Activated T-cell treated with anti-CD3 and anti-CD28 coated beads, Interleukin-2, amount 50 U/mL, for 48 hours (primary cell): ENCODE measurements at places on chromosomes 16 and 17.

DNA sequence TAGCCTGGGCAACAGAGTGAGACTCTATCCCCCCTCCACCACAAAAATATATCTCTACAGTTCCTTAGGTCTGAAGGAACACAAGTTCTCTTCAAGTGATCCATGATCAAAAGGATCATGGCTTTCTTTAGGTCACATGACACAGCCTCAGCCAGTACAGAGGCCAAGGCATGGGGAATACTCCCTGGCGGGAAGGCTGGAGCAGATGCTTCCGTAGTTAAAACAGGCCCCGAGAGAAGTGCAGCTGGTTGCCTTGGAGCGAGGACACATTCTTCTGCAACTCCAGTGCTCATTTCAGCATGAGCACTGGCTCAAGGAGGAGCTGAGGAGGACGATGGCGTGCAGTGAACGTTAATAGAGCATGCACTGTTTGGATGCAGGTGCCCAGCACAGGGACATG, 13.5 kb downstream of the CDIP1 start:
- DNase-seq: no peak

DNA sequence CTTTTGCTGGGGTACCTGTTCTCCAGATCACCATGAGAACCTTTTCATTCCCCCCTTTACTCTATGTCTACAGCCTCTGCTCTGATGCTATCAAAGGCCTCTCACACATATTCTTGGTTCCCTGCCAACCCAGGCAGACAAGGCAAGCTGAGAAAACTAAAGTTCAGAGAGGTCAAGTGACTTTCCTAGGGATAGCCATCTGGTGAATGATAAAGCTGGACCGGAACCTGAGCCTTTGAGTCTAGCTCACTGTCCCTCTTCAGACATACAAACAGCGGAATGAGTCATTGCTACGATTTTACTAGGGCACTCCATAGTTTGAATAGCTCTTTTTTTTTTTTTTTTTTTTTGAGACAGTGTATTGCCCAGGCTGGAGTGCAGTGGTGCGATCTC, 73.3 kb downstream of the XYLT1 start:
- DNase-seq: no peak

GRCh38 chr16:79430191-79430678, 170.3 kb downstream of the MAF start:
- no peak for DNase-seq

DNA sequence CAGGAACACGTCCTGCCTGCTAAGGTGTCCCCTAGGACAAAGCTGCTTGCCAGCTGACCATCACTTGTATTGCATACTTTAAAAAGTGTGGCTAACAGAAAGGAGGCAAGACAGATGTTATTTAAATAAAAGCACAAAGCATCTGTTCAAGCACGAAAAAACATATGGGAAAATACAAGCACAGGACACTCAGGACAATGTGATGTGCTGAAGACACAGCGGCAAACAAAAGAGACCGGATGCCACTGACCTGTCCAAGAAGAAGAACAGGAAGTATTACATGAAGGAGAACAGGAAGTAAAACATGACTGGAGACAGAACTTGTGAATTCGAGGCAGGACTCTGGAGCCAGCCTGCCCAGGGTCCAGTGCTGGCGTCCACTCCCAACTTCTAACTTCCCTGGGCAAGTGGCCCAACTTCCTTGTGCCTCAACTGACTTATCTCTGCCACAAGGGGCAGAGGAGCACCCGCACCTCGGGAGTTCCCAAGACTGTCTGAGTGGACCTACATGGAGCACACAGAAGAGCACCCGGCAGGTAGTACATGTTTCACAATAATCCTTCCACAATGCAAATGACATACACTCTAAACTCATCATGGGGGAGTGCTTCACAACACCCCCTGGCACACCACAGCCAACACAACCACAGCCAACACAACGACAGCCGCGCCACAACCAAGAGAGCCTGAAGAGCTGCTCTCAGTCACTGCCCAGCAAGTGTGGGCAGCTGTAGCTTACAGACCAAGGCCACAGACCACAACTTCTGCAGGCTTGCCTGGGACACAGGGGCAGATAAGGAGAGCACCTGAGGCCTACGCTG, 36.6 kb downstream of the ANKRD11 start:
- peak; percentile 46 for DNase-seq

DNA sequence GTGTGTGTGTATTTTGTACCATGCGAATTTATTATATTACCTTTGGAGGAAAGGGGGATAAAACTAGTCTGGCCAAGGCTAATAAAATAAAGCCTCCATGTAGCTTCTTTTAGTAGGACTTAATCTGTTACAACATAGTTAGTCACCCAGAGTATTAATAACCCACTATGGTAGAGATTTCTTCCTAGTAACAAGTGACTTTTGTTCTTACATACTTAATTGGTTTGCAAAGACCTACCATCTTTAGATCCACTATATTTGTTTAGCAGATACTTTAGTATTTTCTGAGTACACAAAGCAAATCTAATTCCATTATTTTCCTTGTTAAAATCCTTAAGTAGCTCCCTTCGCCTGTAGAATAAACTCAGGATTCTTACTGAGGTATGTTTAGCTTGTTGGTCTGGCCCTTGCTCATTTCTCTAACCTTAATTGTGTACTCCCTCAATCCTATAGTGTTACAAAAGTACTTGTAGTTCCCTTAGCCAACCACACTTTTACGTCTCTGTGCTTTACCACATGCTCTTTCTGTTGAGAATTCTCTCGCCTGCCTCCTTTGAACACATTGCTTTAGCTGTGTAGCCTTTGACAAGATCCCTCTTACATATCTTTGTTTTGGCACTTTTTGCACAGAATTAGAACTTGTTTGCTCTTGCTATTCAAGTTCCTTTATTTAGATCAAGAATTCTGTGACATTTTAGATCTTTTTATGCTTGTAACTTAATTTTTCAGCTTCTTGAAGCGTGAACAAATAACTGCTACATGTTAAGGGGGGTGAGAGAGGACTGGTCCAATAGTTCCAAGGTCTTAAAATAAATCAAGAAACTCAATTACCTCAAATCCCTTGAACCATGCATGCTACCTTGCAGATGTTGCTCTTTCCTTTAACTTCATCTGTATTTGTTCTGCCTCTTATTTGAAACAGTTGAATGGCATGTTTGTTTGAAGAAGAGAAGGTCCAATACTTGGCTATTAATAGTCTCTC, 23.8 kb downstream of the CLTC start:
- DNase-seq: no peak

- DNase-seq: no peak
Measured at GRCh38 chr16:27928542-27928941, 135.0 kb downstream of the GSG1L start.

DNA sequence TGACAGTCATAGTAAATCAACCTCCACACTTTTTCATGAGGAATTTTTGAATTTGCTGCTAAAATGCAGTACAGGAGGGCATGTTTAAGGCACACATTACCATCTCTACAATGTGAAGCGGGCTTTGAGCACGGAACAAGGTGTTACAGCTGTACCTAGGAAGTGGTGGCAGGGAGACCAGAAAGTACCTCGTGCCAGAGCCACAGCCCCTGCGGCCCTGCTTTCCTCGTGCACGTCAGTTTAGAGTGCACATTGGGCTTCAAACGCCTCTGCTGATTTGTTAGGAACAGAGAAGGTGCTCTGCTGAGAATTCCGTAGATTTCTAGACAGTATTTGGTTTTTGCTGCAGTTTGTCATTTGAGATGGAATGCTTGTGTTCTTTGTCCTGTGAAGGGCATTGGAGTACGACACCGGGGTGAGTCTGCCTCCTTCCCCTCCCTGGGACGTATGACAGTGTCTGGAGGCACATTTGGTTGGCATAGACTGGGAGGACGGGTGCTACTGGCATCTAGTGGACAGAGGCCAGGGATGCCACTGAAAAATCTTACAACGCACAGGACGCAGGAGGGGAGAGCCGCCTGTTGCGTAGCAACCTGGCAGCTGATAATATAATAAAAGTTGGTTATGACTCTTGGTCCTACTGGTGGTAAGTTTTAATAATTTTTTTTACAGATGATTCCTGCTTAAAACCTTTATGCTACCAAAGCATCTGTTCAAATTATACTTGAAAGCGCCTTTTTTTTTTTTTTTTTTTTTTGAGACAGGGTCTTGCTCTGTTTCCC, 9.1 kb downstream of the FOXK2 start:
- DNase-seq: no peak

DNA sequence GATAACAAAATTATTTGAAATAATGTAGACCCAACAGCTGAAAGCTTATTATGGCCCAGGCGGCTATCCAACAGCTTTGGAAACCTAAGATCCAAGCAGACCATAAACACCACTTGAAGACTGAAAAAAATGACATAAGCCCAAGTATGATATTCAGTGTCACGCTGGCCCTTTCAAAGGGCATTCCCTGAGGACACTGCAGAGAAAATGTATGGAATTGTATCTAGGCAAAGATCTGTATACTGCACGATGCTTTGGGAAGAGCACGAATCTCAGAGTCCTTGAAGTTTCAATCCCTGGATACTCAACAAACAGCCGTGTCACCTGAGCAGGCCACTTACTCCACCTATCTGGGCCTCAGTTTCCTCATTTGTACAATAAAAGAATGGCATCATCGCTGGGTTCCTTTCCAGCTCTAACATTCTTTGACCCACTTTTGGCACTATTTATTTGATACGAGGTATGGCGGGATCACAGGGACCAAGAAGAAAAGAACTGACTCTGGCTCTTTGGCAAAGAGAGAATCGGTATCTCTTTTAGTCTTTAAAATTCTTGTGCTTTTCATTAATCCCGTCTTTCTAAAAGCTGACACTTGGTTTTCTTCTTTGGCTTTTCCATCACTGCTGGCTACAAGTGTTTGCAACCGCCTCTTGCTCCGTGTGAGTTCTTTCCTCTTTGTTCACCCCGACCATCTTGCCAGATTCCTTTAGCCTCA, 1.2 kb downstream of the STAT5B start:
- DNase-seq: peak; percentile 20

DNA sequence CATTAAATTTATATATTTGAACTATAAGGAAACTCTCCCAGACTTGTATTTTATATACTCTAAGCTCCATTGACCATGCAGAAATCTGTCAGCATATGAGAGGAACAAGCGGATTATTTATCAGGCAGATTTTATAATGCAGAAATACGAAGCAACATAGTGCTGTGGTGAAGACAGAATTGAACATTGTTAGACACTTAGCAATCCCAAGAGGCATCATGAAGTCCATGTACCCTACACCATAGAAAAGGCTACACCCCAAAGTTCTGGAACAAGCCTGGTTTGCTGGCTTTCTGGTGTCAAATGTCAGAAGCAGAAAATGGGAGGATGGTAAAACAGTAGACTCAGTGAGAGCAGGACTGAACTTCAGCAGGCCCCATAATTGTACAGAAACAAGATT, 241.1 kb downstream of the PRKCA start:
- no peak for DNase-seq

DNA sequence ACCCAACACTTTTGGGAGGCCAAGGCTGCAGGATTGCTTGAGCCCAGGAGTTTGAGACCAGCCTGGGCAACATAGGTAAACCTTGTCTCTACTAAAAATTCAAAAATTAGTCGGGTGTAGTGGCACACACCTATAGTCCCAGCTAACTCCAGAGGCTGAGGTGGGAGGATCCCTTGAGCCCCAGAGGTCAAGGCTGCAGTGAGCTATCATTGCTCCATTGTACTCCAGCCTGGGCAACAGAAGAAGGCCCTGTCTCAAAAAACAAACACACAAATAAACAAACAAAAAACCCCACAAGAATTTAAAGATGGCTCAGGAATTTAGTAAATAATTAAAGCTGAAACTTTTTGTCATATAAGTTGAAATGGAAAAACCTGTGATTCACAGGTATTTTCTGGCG, 2.3 kb upstream of the TMEM170A start:
- no peak for DNase-seq

DNA sequence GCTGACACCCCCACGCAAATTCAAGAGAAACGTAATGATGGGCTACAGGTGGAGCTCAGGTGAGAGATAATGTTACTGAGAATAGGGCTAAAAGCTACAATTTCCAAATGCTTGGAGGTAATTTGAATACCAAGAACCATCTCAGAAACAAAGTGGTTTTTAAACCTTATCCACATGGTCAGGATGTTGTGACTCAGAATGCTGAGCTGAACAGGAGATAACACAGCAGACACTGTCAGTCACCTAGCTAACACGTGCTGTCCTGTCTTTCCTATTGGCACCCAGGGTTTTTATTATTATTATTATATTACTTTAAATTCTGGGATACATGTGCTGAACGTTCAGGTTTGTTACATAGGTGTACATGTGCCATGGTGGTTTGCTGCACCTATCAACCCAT, 233.0 kb upstream of the MAF start:
- DNase-seq: no peak

DNA sequence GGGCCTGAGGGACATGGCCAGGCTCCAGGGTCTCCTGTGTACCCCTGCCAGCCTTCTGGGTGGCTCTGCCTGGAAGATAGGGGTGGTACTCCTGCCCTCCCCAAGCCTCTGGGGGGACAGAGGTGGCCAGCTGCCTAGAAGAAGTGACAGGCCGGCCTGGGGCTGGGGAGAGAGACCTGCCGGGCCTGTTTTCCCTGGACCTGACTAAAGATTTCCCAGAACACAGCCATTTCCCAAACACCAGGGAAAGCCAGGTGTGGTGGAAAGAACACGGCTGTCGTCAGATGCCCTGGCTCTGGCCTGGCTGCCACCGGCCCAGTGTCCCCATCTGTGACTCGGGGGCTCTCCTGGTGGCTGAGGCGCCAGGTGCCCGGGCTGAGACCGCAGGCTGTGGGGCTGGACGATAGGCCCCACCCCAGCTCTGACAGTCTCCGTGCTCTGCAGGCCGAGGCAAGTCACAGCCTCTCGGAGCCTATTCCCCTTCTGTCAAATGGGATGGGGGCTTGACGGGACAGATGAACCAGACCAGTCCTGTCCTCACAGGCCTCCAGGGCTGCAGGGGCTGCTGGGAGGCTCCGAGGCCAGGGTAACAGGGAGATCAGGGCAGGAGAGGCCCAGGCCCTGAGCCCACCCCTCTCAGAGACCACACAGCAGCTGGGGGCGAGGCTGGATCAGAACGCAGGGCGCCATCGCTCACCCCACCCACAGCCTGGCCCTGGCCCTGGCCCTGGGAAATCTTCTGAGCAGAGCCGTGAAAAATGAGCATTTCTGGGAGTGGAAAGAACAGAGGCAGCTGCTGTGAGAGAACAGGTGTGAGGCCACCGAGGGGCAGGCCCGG, 33.1 kb downstream of the CTU2 start:
- no peak for DNase-seq

DNA sequence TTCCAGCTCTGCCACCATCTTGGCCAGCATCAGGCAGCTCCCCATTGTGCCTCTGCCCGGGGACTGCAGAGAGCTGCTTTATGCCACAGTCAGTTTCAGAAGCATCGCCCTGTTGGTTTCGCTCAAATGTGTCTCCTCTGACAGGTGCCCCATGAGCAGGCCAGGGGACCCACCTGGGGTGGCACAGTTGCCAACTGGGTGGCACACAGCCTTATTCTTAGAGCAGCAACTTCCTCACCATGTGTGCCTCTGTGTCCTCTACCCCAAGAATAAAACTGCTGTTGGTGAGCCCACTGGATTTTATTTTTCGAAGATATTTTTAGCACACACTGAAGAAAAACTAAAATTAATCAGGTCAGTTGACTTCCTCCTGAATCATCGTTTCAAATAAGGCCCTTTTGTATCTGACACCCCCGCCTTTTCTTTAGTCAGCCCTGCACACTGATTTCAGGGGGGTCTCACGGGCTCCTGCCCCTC, 44.9 kb upstream of the CACNG5 start:
- DNase-seq: no peak

- DNase-seq: no peak
Measured at GRCh38 chr16:19680881-19681340, 37.1 kb downstream of the KNOP1 start.
